Activated CD4-positive, alpha-beta T cell treated with anti-CD3 and anti-CD28 coated beads, Interleukin-2, amount 50 U/mL, for 1 hour (primary cell): ENCODE measurements at places on chromosomes 6 and 20.

DNA sequence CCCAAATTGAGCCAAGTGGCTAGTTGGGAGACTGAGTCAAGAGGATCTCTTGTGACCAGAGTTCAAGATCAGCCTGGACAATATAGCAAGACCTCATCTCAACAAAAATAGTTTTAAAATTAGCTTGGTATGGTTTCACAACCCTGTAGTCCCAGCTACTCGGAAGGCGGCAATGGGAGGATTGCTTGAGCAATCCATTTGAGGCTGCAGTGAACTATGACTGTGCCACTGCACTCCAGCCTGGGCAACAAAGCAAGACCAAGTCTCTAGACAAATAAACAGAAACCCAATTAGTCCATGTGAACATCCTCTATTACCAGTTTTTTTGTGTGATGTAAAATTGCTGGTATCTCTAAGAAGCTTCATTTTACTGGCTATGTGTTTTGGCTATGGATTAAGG lies 106.2 kb downstream of the TULP4 start:
- no peak for DNase-seq

DNA sequence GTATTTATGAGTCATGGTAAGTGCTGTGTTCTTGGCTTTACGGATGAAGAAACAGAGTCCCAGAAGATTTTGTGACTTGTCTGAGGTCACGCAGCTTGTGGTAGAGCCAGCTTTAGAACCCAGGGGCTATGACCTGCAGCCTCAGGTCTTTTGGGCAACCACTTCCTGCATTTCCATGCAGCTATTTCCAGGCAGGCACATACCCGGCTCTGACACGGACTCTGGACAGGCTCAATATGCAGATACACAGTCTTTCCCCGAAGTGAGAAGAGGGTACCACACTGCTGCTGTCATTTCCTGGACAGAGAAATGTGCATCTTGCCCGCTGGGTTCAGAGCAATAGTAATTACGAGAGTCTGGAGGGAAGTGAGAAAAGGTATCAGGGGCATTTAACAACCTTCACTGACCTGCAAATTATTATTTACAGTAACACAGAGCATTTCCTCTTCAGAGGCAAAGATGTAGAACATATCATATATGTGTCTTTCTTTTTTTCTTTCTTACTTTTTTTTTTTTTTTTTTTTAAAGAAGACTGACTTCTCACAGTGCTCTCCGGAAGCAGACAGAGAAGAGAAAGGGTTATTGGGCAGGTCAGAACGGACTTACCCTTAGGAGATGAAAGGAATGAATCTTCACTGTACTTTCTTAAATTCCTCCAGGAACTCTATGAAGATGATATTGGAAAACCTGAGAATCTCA lies 185.1 kb downstream of the CLIC5 start:
- DNase-seq, result no peak

DNA sequence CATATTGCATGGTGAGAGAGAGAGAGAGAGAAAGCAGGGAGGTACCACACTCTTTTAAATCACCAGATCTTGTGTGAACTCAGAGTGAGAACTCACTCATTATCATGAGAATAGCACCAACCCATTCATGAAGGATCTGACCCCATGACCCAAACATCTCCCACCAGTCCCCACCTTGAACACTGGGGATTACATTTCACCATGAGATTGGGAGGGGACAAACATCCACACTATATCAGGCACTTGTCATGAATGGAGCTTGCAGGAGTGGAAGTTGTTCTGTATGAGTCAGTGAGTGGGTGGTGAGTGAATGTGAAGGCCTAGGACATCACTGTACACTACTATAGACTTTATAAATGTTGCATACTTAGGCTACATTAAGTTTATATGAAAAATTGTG lies 47.7 kb upstream of the RNF182 start:
- DNase-seq, result no peak

DNA sequence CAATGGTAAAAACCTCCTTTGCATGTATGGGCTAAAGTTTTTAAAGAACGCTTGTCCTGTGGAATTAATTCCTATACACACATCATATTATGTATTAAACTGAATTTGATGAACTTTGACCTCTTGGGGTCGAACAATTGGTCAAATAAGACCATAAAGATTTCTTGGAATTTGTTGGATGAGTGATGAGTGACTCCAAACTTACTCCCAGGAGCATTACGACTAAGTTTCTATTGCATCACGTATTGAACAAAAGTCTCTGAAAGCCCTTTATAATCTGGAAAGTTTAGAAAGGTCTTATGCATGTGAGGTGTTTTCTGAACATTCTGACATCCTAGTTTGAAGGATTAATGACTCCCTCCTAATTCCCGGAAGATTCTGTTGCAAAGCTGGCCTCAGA lies 126.9 kb upstream of the BMP5 start:
- no peak for DNase-seq

DNA sequence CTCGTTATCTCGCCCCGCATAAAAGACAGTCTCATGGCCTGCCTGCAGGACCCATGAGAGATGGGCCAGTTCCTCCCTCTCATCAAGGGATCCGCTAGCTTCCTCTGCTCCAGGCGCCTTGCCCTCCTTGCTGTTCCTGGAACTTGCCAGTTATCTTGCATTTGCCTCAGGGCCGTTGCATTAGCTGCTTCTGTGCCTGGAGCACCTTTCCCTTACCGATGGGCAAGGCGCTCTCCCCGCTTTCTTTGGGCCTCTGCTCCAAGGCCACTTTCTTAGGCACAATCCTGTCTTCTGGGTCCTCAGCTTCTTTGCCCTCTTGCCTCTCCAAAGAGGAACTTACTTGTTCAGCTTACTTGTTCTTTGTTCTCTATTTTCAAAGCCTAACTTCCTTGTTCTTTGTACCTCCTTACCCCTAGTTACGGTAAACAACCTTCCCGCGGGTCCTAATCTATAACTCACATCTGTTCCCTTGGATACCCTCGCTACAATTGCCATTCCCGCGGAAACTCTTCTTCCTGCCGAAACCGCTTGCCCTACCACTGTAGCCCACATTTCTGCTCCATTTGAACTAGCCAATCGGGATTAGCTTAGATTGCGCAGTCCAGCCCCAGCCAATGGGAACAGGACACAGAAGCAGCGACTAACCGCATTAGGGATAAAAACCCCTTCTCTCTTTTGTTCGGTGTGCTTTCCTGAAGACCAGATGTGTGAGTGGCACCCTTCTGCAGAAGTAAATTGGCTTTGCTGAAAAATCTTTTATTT lies 887 bp upstream of the NSFL1C start:
- no peak for DNase-seq

DNA sequence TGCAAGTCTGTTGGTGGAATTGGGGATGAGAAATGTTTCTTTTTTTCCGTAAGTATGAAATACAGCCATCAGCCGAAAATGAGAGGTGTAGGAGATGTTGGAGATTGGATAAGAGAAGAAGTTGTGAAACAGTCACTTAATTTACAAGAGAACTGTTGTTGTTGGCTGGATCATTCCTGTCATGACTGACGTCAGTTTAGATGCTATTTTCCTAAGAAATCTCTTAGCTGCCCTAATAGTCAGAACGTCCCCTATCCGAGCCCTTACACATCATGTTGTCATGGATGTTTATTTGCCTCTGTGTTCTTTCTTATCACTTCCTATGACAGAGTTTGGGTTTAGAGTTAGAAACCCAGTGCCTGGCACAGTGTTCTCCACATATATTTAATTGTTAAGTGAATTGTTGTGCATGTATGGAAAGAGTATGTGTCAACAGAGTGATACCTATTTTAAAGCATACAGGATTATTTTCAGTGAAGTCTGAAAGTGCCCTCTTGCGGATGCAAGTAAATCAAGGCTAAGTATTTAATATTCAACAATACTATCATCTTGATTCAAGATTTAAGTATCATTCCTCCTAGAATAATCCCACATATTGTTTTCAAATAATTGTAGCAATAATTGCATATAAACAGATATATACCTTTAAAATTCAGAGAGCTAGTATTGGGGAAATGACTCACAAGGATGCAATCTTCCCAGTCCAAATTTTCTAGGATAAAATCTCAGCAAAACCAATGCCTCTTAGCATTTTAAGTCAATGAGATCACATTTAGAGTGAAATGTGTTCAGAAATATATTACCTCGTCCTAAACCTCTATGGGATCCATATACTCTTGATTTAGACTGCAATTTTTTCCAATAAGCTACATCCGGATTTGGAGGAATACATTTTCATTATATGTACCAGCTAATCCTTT lies 309.9 kb upstream of the NOX3 start:
- no peak for DNase-seq

DNA sequence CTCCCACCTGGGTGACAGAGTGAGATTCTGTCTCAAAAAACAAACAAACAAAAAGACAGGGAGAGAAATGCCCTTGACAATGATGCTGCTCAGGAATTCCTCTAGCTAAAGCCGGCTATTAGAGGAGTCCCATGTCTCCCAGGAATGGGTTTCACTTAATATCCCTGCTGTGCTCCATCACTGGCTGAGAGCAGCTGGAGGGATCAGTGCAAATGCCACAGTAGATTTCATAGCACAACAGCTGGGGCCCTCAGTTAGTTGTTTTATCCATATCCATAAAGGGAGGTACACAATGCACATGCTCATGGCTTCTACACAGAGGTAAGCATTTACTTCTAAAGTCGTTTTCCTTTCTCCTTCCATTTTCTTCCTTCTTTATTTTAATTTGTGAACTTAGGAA lies 742.0 kb upstream of the POU3F2 start:
- no peak for DNase-seq

- no peak for DNase-seq
Observed at GRCh38 chr6:38350220-38350619, 289.5 kb downstream of the BTBD9 start.

GRCh38 chr6:167576828-167577503 lies 249.7 kb upstream of the AFDN start:
- no peak for DNase-seq

GRCh38 chr6:135320721-135321621 lies 139.9 kb downstream of the MYB start:
- DNase-seq, result no peak

DNA sequence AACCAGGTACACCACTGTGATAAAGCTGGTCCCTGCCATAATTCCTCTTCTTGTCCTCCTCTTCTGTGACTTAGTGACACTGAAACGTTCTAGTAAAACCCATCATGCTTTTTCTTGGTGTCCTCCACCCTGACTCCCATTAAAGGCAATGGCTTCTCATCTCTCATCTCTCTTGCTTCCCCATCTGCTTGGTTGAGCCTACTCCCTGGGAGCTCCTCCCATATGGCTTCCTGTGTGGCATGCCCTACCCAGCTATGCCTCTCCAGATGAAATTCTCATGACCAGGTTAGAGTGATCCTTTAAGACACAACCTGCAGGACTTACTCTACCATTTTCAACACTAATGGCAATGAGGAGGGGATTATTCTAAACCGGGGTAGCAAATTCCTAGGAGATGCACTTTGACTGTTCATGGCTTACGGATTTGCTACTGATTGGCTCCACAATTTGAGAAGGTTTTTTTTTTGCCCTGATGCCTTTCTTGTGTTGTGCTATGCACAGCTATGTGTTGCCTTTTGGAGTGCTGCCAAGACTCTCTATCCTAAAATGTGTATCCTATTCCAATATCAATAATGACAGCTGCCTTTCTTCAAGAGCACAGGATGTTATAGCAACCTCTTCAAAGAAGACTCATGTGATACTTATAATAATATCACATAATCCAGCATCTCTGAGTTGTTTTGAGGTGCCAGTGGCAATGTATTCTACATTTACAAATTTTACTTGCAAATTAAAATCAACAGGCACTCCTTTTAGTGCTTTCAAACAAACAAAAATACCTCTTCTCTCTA lies 6.1 kb downstream of the SIRPG start:
- DNase-seq, result no peak

DNA sequence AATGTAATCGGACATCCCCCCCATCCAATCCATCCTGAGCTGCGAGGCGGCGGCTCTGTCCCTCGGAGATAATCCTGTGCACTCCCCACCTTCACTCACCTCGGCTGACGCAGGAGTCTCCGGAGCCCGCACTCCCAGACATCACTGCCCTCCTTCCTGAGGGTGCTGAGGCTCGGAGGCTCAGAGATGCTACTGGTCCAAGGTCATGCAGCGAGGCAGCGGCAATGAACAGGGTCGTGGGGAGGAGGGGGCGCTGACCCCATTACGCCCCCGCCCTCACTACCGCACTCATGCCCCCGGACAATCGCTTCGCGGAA lies 485 bp downstream of the ADISSP start:
- no peak for DNase-seq

DNA sequence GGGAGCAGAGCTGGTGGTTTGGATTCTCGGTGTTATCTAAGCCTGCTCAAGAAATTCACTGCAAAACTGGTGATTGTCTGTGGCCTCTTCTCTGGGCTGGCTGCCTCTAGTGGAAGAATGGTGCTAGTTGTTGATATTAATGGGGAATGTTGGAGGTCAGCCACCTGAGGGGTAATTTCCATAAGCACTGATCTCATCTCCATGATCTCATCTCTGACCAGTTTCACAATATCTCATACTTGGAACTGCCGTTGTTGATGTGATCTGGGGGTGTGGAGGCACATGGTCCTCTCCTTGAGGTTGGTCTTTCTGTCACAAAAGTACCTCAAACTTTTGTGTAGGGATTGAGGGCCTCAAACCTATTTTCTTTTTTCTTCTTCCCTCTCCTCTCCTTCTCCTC lies 102.6 kb downstream of the CD109 start:
- no peak for DNase-seq

DNA sequence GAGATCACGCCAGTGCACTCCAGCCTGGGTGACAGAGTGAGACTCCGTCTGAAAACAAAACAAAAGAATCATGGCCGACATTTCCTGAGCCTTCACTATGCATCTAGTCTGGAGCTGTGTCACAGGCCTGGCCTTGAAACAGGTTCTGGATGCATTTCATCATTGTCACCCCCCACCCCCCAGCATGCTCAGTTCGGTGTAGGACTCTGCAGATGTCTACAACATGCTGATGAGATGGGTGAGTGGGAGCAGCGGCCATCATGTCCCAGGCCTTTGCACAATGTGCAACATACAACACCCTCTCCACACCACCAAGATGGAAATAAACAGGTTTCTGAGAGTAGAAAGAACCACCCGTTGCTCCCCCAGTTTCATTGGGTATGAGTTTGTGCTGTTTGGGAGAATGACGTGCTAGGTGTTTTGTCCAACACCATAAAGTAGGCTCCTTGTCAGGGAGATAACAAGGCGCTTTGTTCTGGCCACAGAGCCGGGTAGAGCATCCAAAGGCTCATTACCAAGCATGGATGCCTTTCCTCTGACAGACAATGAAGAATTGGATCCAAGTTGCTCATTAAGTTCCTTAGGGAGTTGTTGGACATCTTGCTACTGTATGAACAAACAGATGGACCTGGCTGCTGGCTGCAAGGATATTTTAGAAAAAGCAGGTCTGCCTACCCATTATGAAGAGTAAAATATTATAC lies 22.1 kb downstream of the SNHG17 start:
- no peak for DNase-seq

- DNase-seq, result no peak
Observed at GRCh38 chr6:44435500-44435899, 48.0 kb downstream of the CDC5L start.

DNA sequence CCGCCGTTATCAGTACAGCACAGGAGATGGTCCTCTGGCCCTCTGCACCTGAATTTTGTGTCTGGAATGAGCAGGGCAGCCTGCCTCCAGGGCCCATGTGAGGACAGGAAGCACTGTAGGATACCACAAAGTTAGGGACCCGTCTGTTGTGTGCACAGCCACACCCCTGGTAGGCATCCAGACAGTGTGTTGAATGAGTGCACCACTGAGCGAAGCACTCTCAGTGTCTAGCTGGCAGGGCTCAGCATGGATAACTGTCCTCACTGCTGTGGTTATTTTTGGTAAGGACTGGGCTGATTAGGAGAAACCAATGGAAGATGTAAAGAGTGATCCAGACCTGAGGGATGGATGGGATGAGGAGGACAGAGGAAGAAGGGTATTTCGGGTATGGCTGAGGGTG lies 178.7 kb downstream of the CLIC5 start:
- no peak for DNase-seq
